Cardiac fibroblast (primary cell): ENCODE measurements at places on chromosomes 13 and 19.

GRCh38 chr19:2288818-2289713 is 7.1 kb upstream of the PEAK3 start:
- no peak for DNase-seq

DNA sequence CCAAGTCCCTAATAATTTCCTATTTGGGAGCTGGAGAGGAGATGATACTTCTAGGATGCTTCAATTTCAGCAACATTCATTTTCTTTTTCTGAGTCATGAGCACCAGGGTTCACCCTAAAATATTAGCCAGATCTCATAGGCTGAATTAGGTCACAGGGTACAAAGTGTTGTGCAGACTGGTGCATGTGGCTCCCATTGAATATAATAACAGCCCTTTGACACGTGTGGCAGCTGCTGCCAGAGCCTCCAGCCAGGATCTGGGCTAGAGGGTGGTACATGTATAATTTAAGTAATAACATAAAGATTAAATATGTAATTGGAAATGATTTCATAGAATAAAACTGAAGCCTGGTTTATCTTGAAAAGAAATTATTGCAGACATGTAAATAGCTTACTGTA is 244.9 kb downstream of the ATP8A2 start:
- DNase-seq: no peak

DNA sequence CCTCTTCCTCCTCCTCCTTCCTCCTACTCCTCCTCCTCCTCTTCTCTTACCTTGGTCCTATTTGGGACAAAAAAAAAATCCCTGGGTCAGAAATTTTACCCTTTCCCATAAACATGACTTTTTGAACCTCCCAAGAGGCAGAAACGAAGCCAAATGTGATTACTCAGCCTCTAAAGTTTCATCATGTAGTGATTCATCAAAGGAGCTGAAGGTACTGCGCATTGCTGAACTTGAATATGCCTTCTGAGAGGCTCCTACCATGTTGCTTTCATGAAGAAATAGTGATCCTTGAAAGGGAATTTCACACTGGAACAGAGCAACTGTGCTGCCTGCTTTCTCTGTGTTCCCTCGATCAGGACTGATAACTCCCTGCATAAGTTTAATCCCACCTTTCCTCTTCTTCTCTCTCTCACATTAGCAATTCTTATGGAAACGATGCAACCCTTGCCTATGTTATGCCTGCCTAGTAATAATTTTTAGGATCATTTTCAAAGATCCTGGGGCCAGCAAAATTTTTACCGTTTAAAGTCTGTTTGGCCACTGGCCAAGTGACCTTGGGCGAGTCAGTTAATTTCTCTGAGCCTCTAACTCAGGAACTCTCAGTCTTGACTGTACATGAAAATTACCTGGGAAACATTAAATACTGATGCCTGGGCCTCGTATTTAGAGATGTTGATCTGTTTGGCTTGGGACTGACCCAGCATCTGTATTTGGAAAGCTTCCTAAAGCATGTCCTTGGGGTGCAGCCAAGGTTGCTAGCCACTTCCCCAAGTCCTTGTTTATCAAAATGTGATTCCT is 149.5 kb downstream of the DCT start:
- peak; percentile 95 for DNase-seq

DNA sequence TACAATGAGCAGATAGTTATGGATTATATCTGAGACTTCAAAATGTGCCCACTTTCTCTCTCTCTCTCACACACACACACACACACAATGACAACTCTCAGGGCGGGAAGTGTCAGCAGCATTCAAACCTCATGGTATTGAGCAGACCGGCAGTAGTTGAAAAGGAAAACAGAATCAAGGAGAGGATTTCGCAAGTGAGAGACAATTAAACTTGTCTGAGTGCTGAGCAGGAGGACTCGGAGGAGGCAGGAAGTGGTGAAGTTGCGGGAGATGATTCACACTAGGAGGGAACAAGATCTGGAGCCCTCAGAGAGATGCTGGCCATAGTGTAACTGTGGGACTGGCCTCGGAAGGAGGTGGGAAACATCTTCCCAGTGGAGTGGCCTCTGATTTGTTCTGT is 353.1 kb downstream of the EFNB2 start:
- peak; percentile 93 for DNase-seq

- no peak for DNase-seq
These were observed 241.1 kb upstream of the ATXN8OS start for GRCh38 chr13:69866555-69866954.

DNA sequence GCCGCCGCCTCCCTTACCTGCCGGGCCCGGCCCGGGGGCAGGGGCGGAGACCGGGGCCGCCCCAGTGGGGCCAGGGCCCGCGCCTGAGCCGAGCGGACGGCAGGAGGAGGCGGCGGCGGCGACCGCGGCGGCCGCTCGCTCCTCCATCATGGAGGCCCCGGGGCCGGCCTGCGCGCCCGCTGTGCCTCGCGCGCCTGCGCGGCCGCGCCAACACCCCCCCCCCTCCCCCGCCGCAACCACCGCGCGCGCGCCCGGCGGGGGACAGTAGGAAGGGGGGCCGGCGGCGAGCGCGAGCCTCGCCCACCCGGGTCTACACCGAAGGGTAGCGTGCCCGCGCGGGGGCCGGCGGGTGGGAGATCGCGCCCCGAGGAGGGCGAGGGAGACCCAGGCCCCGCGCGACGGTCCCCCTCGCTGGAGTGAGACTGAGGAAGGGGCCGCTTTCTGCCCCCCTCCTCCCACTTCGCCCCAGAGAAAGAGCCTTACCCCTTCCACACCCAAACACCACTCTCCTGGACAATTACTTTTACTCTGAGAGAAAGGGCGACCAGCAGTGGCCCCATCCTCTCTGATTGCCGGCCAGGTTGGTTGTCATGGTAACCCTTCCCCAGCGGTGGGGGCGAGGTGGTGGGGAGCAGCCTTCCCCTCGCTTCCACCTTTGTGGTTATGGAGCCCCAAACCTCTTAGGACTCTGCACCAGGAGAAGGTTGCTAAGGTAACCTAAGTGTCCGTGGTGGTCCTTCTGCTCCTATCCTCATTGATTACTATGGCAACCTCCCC is at the start of gene STRN4:
STRN4 (minus strand) TSS at position 170 of the 777 bp plus-strand sequence; CDS start at position 150, 20 bp downstream.
- peak; percentile 59 for DNase-seq

DNA sequence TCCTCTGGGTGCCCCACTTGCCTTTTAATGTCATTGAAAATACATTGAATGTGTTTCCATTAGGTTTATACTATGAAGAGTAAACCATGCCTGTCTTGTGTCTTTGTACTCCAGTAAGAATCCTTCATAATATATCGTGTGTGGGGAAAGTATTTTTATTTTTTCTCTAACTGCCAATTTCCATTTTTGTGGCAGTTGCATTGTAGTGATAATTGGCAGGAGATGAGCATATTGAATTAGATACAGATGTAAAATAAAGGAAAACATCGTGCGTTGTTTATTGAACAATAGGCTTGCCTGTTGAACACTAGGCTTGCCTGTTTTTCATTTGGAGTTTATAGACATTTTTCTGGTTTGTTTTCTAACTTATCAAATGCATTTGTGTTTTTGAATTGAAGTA is 218.8 kb downstream of the NBEA start:
- DNase-seq: no peak

DNA sequence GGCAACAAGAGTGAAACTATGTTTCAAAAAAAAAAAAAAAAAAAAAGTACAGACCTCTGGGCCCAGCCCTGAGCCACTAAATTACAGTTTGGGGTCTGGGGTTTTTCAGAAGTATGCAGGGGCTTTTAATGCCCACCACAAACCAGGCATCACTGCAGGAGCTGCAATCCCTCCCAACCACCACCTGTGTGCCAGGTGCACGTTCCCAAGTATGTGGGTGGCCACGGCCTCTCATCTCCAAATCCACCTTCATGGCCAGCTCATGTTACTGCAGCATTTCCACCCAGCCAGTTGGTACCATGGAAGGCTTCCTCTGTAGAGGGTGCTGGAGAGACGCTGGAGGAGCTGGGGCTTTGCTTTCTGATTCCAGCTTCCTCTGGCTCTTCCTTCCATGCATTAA is 26.5 kb downstream of the CEP89 start:
- DNase-seq: no peak

DNA sequence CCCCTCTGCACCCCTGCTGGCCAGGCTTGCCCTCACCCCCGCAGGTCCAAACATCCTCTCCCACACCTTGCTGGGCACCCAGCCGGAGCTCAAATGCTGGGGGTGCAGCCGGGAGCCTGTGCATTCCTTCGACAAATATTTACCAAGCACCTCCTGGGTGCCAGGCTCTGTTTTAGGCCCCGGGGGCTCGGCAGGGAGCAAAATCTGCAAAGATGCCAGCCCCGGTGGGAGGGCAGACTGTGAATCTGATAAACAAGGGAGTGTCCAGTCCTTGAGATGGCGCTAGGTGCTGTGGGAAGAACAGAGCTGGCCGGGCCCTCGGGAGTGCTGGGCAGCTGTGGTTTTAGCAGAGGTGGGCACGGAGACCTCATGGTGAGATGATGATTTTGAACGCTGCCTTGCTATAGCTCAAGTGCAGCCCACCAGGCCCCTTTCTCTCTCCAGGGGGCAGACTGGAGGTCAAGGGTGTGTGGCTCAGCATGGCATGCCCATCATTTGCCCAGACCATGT is 10.6 kb downstream of the NFIX start:
- no peak for DNase-seq

DNA sequence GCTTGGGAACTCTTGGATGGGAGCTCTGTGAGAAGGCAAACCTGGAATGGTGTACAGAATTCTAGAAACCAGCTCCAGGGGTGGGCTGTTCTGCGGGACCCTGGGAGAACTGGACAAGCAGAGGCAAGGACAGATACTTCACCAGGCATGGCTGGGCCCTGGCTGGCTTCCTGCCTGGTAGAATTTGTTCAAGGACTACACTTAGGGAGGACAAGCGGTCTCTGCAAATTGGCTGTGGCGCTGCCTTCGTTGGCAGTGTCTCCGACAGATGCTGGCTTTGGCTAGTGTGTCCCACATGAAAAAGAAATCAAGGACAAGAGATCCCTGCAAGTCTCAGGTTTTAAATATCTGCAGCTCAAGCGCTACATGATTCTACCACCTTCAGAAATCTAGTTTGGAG is 12.4 kb downstream of the CEBPG start:
- no peak for DNase-seq

DNA sequence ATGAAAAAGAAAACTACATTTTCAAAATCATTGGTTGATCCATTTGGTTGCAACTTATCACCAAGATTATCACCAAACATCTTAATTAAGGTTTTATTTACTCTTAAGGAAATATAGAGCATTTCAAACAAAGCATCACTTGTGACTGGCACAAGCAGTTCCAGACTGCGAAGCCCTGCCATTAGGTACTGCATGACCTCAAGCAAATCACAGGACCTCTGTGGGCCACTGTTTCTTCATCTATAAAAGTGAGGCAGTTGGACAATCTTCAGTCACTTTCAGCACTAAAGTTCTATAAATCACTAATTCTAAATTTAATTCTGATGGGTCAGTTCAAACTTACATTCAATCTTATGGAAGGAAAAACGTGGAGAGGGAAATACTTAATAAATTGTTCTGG is 2.0 kb downstream of the ELF1 start:
- no peak for DNase-seq

GRCh38 chr19:4455719-4456475 is 1.7 kb downstream of the UBXN6 start:
- DNase-seq: peak; percentile 85

DNA sequence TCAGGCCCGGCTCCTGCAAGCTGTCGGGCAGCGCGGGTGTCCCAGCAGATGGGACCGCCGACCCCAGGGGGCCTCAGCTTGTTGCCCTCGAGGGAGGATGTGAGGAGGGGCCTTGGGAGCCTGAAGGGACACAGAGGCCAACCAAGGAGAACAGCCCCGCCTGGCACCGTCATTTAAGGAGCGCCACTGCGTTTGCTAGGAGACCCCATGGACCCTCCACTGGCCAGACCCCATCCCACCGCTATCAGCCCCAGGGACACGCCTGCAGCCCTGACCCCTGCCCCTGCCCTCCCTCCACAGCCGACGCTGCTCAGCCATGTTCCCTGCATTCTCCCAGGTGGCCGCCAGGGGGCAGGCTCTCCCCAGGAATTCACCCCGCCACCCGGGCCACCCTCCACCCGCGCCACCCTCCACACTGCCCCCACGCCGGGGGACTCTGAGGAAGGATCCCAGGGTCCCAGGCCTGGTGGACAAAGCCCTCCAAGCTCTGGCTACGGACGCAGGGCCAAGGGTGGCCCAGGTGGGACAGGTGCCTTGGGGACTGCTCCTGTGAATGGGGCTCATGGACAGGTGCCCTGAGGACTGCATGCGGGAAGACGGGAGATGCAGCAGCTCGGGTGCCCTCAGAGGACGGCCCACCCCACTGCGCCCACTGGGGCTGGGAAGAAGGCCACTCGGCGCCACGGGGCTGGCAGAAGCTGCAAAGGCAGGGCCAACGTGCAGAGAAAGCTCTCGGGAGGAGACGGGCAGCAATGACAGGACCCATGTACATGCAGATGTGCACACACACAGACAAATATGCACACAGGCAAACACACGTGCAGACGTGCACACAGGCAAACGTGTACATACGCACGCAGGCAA is 34.4 kb downstream of the PIP5K1C start:
- DNase-seq: peak; percentile 37

- DNase-seq: no peak
These were observed 2438.2 kb upstream of the PCDH20 start for GRCh38 chr13:63853816-63854215.
